Activated CD8-positive, alpha-beta memory T cell treated with anti-CD3 and anti-CD28 coated beads, Interleukin-2, amount 10 ng/mL, durations not matched to agents 7 days and 5 days (primary cell): ENCODE measurements at places on chromosomes 12 and 14. TPM values are rescaled to one million over a fixed set of nuclear protein-coding genes. Genes with fewer than 3 reads are reported as not detected.

RECQL gene
- 87.6 TPM for total RNA-seq

TSPAN8 gene
- not detected for total RNA-seq

SERPINA12 gene
- not detected for total RNA-seq

TCP11L2 gene
- 6.8 TPM for total RNA-seq
